ENCODE measurements at places on chromosomes 13 and 19.

- no peak for DNase-seq
Observed at GRCh38 chr13:33004511-33004910, 11.7 kb upstream of the KL start.

GRCh38 chr19:20278342-20278741 is 111.3 kb downstream of the ZNF486 start:
- DNase-seq = no peak

- no peak for DNase-seq
Observed at GRCh38 chr13:42798118-42798517, 16.7 kb downstream of the FAM216B start.

DNA sequence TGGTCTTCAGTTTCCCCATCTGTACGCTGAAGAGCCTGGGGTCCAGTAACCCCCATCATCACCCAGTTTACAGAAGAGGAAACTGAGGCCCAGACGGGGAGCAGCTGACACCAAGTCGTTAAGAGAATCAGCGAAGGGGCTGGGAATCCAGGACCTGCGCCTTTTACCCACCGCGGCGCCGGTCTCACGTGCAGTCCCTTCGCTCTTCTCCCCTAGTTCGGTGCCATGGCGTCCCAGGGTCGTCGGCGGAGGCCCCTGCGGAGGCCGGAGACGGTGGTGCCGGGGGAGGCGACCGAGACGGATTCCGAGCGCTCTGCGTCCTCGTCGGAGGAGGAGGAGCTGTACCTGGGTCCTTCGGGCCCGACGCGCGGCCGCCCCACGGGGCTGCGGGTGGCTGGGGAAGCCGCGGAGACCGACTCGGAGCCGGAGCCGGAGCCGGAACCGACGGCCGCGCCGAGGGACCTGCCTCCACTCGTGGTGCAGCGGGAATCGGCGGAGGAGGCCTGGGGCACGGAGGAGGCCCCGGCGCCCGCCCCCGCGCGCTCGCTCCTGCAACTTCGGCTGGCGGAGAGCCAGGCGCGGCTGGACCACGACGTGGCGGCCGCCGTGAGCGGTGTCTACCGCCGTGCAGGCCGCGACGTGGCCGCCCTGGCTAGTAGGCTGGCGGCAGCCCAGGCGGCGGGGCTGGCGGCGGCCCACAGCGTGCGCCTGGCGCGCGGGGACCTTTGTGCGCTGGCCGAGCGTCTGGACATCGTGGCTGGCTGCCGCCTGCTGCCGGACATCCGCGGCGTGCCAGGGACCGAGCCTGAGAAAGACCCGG is 698 bp downstream of the BLOC1S3 start:
- DNase-seq = peak; percentile 41

DNA sequence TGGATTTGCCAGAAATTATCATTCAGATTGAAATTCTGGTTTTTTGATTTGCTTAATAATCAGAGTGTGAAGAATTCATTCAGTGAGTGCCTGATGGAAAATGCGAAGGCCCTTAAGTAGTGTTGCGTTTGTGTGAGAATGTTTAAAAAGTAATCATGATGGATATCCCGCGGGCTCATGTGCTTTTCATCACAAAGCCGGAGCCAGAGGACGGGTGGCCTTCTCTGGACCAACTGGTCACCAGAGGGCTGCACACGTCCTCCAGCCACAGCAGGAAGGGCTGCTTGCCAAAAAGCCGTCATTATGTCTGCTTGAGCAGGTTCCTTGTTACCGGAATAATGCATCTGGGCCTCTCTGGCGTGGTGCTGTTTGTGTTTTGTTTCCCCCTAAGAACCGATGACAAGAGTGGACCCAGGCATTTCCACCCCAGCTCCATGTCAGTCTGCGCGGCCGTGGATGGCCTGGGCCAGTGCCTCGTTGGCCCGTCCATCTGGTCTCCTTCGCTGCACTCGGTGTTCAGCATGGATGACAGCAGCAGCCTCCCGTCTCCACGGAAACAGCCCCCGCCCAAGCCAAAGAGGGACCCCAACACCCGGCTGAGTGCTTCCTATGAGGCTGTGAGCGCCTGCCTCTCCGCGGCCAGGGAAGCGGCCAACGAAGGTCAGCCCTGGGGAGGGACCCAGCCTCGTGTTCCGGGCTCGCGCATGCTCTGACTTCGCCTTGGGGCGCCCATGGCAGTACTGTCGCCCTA is 497.7 kb downstream of the MYO16 start:
- DNase-seq = no peak

GRCh38 chr19:31517224-31518180 is 168.3 kb upstream of the TSHZ3 start:
- no peak for DNase-seq

DNA sequence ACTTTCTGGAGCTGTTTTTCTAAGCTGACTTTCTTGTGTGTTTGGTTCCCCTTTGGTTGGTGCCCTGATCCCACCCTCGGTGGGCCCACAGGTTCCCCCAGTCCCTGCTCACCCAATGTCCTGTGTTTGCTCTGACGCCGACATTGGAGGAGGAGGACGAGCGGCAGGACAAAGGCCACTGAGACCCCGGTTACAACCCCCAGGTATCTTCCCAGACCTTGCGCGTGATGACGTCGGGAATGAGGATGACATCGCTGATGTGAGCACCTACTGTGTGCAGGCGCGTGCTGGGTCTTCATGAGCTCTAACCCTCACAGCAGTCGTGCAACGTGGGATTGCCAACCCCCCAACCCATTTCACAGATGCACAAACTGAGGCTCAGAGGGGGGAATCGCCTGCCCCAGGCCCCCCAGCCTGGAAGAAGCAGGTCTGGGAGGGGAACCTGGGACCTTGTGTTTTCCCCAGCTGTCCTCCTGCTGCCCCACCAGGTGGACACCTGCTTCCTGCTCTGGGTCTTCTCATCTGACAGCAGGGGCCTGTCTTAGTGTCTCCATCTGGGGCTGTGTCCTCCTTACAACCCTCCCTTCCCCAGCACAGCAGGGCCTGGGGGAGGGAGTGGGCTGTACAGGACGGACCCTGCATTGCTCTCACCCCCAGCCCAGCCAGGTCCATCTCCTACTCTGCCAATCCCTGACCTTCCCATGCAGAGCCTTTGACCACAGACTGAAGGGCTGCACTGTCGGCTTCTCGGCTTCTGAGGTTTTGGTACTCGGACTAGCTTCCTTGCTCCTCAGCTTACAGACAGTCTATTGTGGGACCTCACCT is 4.7 kb upstream of the LILRA6 start:
- DNase-seq = no peak

DNA sequence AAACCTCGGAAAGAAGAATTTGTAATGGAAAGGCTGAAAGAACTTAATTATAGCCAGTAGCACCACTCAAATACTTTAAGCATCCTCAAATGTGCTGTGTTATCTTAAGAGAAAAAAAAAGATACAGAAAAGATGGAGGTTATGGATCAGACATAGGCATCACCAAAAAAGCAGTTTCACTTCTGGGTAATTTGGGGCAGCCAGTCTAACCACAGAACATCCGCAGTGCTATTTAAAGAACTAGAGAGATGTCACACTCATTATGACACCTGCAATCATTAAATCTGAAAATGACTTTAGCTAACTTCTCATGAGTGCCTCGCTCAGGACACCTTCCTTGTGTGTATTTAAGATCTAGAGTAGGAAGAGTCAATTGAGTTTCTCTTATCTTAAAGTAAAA is 211.8 kb downstream of the RBM26 start:
- peak; percentile 3 for DNase-seq

DNA sequence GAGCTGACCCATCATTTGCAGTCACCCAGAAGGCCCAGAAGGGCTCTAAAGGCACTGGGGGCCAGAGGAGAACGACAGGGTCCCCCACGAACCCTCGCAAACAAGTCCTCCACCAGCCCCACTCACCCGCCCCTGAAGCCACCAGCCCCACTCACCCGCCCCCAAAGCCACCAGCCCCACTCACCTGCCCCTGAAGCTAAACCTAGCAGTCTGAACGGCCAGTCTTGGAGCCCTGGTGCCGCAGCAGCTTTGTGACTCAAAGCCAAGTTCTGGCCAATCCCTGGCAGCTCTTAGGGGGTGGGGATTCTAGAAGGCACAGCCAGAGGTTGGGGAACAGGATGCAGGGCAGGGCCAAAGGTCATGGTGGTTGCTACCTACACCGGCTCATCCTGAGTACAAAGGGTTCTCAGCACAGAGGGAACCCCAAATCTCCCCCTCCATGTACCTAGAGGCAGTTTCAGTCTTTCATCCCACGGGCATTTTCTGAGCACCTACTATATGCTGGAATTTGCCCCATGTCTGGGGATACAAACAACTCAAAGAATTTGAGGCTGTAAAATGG is at the start of gene IQCN:
IQCN (minus strand) TSS at position 234 of the 562 bp plus-strand sequence. CDS start 4,974 bp downstream, outside the sequence.
- DNase-seq = peak; percentile 39

GRCh38 chr19:28549680-28550277 is 663.2 kb downstream of the UQCRFS1 start:
- no peak for DNase-seq

DNA sequence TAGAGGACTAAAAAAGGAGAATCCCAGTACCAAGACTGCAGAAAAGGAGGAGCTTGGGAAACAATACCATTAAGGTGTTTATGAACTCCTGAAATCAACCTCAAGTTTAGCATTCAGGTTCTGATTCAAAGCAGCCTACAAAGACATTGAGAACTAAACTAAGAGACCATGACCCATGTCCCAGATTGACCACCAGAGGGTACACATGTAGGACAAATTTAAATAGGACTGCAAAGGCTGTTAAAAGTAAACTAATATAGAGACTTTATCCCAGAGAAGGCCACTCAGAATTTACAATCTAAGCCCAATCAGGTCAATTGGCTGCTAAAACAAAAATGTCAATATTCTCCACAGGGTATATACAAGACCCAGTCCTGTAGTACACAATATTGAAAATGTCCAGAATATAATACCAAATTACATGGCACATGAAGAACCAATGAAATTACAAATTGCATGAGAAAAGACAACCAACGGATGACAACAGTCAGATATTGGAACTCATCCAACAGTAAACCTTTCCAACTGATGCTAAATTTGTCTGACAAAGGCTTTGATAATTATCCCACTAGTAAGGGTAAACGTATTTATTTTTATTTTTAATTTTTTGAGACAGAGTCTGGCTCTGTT is 682.4 kb downstream of the UQCRFS1 start:
- no peak for DNase-seq

DNA sequence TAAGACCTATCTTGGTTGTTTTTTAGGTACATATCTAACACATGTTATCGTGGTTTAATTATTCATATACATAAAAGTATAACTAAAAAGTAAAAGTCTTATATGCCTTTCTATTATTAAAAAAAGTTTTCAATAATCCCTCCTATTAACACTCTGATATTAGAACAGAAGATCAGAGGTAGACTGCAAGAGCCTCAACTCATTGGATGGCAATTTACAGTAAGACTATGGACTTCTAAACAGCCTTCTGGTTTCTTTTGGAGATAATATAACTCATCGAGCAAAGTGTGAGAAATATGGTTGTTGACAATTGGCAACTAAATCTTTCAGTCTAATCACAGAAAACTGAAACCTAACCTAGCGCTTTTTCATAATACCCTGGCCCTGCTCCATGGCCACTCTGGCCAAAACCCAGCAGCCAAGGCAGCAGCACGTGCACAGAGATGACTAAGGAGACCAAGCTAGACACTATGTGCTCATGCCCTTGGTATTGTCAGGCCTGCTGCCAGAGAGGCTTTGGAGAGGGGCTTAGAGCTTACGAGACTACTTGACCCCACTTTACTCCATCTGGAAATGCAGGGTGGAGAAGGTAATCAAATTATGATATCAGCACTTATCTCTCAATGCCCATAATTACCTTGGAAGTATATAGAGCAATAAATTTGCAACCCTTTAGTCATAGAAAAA is 40.6 kb upstream of the EEF1AKMT1 start:
- no peak for DNase-seq

DNA sequence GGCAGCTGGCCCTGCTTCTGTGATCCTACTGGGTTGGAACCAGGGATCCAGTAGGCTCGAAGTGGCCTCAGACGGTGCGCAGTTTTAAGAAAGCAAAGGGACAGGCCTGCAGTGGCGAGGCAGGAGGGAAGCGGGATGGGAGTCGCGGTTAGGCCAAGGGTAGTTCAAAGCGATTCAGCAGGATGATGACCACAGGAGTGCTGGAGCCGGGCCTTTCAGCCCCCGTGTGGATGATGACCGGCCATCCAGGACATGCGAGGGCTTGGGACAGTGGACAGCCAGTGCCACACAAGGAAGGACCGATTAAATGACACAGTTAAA is 854 bp downstream of the RNASEH2B start:
- DNase-seq = no peak

- no peak for DNase-seq
Observed at GRCh38 chr19:7540761-7541474, 5.4 kb downstream of the PNPLA6 start.

- DNase-seq = no peak
Observed at GRCh38 chr13:113754691-113755090, 4.3 kb upstream of the TMEM255B start.

DNA sequence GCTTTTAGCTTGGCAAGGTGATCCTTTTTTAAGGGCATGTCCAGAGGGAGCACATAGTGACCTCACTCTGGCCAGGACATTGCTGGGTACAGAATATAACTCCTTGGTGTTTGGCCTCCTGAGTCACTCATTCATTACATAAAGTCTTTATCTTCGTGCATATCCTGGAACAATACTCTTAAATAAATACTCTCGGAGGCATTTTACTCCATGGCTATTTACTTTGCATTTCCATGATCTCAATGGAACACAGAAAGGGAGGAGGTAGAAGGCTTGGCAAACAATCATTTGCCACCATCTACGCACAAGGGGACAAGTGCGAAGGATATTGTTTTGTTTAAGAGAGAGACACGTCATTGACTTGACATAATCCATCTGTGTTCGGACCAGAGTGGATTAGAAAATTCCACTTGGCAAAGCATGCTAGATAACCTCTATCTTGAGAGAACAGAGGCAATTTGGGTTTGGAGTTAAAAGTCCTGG is 210.0 kb downstream of the IRS2 start:
- no peak for DNase-seq

- DNase-seq = no peak
Observed at GRCh38 chr13:52405767-52406494, at the start of gene THSD1. Gene THSD1, minus strand, starts transcription at chr13:52406172. Its CDS starts 3,572 bp downstream, at chr13:52402600.

- no peak for DNase-seq
Observed at GRCh38 chr19:3611841-3612240, 5.2 kb upstream of the TBXA2R start.

DNA sequence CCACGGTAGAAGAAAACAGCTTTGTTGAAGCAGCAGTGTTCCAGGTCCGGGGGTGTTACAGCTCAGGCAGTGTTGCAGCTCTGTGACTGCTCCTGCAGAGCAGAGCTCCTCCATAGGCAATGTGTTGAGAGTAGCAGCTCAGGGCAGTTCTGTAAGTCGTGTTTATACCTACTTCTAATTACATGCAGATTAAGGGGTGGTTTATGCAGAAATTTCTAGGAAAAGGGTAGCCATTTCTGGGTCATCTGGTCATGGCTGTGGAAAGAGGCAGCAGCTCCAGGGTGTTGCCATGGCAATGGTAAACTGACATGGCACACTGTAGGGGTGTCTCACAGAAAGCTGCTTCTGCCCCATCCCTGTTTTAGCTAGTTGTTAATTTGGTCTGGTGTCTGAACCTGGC is 316.4 kb downstream of the GPC5 start:
- no peak for DNase-seq

- no peak for DNase-seq
Observed at GRCh38 chr19:15213715-15214381, 13.1 kb upstream of the NOTCH3 start.

GRCh38 chr13:111963031-111963430 is 103.9 kb upstream of the SOX1 start:
- DNase-seq = no peak
